ENCODE measurements at places on chromosomes 7 and 10.
A peak's percentile ranks its signal among the peaks of the same experiment; 100 is the strongest.

GRCh38 chr7:15007507-15007906, 105.0 kb upstream of the DGKB start:
- no peak for DNase-seq

- no peak for DNase-seq
Measured at GRCh38 chr10:14365266-14365665, 34.5 kb upstream of the FRMD4A start.

DNA sequence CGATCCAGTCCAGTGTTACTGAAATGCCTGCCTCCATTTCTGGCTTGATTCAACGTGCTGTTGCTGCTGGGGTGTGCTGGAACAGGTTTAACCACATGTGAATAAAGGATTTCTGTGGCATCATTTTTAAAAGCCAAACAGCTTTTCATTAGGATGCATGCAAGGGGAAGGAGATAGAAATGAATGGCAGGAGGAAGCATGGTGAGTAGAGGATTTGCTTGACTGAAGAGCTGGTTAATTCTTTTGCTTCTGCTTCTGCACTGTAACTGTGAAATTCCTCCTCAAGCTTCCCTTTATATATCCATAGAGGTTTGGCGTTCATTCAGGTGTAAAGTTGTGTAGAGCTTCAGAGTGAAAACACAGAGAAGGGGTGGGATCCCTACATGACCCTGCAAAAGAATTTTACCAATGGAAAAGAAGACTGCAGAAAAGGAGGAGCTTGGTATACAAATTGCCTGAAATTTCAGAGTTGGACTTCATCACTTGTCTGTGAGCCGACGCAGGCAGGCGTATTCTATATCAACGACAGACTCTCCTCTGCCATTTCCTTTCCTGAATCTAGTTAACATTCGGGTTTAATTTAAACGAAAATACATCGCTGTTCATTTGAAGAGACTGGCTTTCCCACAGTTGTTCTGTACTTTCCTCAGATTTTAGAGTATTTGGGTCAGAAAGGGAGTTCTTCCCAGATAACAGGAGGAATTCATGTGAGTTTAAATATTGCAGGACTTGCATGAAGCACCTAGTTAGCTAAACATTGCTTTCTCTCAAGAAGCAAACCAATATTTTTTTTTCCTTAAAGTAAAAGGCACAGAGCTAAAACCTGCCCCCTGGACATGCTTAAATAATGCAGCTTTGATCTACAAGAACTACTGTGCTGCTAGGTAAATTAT, at the start of gene SOSTDC1:
TSS of gene SOSTDC1 (minus strand) at position 270 of the 893 bp plus-strand sequence. CDS start at position 200, 70 bp downstream.
- DNase-seq = no peak

DNA sequence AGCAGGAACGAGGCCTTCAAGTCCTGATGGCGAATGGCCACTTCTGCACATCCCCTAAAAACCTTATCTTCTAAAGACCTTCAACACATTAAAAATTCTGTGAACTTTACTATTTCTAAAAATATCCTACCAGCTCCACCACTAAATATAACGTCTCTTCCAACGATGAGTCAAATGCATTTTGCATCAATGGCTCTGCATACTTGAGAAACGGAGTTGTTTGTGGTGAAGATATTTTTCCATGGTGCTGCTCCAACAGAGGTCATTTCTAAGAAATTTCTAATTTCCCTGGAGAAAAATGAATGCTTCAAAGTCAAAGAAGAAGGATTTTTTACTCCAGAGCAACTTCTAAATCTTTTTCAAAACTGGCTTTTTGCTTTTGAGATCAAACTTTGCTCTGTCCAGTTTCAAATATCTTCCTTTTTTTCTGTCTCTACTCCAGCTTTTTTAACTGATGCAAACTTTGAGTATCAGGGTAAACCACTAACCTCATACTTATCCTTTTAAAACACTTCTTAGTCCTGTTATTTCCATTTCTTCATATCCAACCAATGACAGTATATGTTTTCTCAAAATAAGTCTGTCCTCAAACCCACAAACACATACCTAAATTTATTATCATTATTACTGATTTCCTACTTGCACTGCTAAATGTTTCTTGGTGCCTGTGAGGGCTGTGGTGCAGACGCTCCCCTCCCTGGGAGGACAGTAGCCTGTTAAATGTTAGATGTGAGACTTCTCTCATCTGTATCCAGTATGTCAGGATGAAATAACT, 258.1 kb downstream of the KLF6 start:
- DNase-seq = no peak

- DNase-seq = no peak
Measured at GRCh38 chr7:151744656-151745638, 132.0 kb downstream of the PRKAG2 start.

GRCh38 chr7:47232751-47233412, 349.0 kb downstream of the TNS3 start:
- no peak for DNase-seq

DNA sequence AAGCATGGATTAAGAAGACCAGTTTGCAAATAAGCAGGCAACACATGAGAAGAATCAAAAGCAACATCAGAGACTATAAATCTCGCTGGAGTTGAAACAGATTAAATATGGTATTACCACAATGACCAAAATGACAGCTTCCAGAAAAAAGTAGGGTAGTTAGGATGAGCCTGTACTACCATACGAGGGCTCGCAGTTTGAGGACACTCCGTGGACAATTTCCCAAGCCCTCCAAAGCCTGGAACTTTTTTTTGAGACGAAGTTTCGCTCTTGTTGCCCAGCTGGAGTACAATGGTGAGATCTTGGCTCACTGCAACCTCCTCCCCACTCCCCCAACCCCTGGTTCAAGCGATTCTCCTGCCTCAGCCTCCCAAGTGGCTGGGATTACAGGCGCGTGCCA, 1.0 kb downstream of the LRRC17 start:
- DNase-seq = no peak

DNA sequence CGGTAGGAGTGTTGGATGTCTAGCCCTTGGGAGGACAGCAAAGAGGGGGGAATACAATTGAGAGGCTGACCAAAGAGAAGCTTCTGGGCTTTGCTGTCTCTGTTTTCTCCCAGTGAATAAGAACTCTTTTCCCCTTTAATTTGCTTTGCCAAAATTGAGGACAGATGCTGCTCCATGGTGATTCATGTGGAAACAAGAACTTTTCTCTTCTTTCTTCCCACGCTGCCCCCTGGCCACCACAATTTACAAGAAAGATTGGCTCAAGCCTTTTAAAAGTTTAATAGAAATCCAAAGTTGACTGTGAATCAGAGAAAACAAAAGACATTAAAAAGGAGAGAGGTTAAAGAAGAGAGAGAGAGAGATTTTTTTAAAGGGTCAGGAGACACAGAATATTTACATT, 49.0 kb downstream of the PRR15 start:
- no peak for DNase-seq

DNA sequence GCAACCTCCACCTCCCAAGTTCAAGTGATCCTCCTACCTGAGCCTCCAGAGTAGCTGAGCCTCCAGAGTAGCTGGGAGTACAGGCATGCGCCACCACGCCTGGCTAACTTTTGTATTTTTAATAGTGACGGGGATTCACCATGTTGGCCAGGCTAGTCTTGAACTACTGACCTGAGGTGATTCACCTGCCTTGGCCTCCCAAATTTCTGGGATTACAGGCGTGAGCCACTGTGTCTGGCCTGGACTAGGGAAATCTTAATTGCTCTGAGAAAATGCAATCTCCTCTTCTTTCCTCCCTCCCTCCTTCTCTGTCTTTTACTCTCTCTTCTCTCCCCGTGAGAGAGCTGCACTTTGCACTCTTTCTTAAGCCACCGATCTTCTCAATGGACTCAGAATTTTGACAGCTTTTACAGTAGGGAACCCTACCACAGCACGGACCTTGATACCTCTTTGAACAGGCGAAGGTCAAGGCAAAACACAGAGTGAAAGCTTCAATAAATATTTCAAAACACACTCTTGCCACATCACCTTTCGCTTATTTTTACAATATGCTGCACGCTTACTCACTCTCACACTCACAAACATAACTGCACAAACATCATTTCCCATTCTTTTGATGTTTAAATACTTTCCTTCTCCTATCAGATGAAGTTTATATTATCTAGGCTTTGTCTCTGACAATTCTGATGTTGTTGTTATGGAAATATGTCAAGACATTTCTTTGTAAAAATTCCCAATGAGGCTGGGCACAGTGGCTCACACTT, 173.4 kb upstream of the NRP1 start:
- no peak for DNase-seq

- DNase-seq = no peak
Measured at GRCh38 chr7:105002-105401, 87.4 kb upstream of the FAM20C start.

- no peak for DNase-seq
Measured at GRCh38 chr10:60728056-60728455, 50.2 kb upstream of the CDK1 start.

DNA sequence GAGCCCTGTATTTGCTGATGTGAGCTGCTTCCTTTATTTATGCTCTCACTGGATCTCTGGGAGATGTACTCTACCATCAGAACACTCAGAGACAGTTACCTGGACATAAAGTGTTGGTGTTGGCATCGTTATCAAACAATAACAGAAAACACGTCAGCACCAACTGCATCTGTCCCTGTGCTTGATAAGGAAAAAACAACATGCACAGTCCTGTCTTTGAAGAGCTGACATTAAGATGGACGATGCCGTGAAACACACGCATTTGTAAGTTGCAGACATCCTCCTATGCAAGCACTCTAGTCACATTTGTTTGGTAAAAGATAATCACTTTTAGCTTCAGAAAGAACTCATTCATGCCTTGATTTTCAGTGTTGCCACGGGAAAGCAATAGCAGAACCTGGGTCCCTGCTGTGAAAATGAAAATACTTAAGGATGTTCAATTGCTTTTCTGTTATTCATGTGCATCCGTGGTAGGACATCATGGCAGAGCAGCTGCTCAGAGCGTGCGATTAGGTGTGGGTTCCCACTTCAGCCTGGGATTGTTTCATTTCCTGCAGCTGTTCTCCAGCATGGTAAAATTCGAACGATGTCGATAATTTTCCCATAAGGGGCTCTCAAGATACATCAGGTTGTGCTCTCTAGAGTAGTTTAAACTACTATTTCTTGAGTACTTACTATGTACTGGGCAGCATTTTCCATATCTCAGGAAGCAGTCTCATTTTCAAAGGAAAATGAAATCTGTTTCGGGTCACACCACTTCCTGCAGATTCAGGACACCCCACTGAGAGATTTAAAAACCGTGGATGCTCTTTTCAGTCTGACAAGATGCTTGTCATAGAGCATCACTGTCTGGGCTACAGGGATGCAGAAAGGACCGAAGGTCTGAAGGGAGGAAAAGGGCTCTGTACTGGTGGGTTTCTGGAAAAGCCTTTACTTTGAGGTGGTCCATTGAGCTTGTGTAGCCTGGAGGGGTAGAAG, 248.7 kb downstream of the CAMK1D start:
- peak; percentile 73 for DNase-seq
